Lung (tissue), 17 donors: ENCODE measurements at places on chromosomes 4 and X.
A peak's percentile ranks its signal among the peaks of the same experiment; 100 is the strongest.

GRCh38 chr4:159765382-159765781 is 662.5 kb downstream of the RAPGEF2 start:
- DNase-seq: no peak

GRCh38 chr4:164011791-164012190 is 517.3 kb downstream of the TMA16 start:
- DNase-seq: peak; percentile 53

- DNase-seq: no peak
Measured at GRCh38 chr4:165204462-165204830, 2.9 kb upstream of the KLHL2 start.

GRCh38 chrX:68735266-68735665 is 87.8 kb downstream of the STARD8 start:
- DNase-seq: no peak

- DNase-seq: no peak
Measured at GRCh38 chrX:15398874-15399273, 14.7 kb upstream of the VEGFD start.

- no peak for DNase-seq
Measured at GRCh38 chr4:176102414-176103063, 36.9 kb downstream of the WDR17 start.

DNA sequence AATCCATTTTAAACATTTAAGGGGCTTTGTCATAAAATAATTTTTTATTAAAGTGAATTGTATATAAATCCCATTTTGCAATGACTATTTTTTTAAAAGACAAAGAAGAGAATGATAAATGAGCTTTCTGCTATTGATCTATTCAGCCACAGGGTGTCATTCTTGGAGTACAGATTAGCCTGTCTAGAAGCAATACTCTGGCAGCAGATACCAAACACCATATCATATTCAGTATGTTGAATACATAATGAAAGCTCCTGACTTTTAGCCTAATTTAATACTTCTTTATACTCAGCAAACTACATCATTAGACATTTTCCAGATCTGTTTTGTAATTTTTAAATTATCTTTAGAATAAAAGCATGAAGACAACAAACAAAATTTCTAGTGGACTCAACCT is 496.3 kb downstream of the PDGFC start:
- DNase-seq: peak; percentile 69

GRCh38 chr4:77783895-77784294 is 35.3 kb downstream of the CNOT6L start:
- no peak for DNase-seq

DNA sequence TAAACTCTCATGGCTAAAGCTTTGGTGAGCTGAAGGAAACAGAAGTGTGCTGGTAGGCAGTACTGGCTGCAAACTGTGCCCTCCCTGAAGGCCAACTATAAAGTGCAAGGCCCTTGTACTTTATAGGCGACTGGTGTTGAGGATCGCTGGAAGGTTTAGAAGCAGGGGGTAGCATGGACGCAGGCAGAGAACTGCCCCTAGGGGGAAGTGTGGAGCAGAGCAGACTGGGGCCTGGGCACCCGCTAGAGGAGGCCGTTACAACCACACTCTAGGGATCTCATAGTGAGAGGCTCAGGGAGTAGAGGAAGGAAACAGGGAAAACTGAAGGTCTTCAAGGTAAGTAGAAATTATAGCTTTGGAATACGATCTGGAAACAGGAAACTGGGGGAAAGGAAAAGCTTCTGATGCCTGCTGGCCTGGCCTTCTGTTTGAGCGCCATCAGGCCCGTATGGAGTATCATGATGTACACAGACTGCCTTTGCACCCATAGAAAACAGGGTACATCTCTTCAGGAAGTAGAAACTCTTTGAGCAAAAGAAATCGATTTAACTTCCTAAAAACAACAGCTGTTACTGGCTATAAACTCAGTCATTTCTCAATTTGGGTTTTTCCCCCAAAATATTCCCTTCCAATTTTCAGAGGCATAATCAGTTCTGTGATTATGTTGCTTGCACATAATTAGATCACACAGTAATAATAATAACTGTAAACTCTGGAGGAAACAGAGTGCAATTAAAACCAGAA is 23.9 kb upstream of the TMSB4X start:
- DNase-seq: no peak

- no peak for DNase-seq
Measured at GRCh38 chr4:74667944-74668343, 126.4 kb downstream of the BTC start.

DNA sequence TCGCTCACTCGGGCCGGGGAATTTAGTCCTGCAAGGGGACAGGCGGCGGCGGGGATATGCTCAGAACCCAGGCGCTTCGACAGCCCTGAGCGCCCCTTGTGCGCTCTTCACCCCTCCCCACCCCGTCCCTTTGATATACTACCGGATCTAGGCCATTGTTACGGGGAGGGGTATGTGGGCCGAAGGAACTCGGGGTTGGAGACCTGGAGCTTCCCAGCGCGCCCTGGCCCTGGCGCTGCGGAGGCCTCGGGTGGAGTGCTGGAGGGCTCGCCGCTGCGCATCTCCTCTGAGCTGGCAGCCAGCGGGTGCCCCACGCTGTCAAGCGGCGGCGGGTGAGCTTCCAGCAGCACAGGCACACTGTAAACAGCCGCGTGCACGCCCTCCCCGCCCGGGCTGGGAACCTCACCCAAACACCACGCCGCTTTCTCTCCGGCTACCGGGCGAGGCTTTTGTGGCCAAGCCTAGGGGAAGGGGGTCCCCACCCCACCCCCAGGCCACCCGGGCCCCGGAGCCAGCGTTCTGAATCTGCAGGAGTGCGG is 54.5 kb upstream of the BCOR start:
- no peak for DNase-seq

GRCh38 chr4:960140-960635 is 13.2 kb downstream of the DGKQ start:
- no peak for DNase-seq

DNA sequence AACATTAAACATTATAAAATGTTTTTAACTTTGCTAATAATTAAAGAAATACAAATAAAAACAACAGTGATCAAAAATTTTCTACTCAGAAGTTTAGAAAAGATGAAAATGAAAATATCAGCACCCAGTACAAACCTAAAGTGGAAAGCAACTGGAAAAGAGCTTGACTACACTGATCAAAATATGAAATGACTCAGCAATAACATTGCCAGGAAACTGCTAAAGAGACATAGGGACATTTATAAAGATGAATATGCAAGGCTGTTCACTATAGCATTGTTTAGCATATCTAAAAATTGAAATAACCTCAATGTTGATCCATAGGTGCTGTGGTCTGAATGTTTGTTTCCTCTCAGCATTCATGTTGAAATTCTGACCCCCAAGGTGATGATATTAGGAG is 88.5 kb upstream of the NOCT start:
- no peak for DNase-seq

GRCh38 chrX:111035991-111036390 is 60.0 kb upstream of the PAK3 start:
- no peak for DNase-seq

DNA sequence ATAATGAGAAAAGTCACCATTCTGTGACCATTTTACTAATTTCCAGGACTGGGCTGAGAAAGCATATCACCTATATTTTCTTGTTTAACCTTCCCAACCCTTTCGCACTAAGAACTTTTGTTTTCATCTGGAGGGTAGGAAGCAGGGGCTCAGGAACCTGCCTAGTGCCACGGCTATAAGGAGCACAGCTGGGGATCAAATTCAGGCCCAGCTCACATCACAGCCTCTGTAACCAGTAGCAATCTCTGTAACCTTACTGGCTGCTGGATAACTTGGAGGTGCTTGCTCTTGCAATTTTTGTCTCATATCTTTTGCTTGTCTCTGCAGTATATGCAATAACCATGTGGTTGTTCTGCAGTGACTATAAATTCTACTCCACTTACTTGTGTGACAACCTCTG is 76.7 kb upstream of the PLAC1 start:
- no peak for DNase-seq

GRCh38 chrX:154097003-154097588 is 421 bp downstream of the MECP2 start:
- peak; percentile 82 for DNase-seq

- no peak for DNase-seq
Measured at GRCh38 chr4:8854931-8855330, 16.7 kb downstream of the HMX1 start.

DNA sequence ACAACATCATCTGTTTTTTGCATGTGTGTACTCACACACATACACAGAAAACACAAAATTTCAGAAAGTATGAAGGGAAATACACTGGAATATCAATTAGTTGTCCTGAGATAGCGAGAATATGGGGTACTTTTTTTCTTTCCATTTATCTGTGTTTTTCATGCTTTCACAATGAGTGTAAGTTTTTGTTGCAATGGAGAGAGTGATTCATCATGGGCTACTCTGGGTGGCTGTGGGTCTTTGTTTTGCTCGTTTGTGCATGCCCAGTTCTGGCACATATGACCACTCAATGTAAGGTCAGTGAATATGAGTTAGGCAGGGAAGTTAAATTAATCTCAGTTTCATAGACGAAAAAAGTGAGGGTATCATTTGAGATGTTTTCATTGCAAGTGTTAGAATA is 26.9 kb downstream of the XK start:
- no peak for DNase-seq

DNA sequence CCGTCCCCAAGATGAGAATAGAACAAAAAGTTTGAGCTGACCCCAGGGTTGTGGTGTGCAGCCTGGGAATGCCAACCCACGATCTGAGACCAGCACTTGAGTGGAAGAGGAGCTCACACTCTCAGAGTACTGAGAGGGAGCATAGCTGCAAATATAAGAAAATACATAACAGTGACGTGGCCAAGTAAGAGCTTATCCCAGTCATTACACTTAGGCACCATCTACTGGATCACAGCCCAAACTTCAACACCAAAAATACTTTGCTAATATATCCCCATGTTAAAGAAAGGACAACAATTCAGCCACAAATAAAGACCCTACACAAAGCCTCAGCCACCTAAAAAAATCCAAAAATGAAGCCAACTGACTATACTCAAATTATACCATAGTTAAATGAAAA is 33.3 kb upstream of the CXCL6 start:
- no peak for DNase-seq

- DNase-seq: no peak
Measured at GRCh38 chrX:41184312-41184711, 99.1 kb downstream of the USP9X start.

DNA sequence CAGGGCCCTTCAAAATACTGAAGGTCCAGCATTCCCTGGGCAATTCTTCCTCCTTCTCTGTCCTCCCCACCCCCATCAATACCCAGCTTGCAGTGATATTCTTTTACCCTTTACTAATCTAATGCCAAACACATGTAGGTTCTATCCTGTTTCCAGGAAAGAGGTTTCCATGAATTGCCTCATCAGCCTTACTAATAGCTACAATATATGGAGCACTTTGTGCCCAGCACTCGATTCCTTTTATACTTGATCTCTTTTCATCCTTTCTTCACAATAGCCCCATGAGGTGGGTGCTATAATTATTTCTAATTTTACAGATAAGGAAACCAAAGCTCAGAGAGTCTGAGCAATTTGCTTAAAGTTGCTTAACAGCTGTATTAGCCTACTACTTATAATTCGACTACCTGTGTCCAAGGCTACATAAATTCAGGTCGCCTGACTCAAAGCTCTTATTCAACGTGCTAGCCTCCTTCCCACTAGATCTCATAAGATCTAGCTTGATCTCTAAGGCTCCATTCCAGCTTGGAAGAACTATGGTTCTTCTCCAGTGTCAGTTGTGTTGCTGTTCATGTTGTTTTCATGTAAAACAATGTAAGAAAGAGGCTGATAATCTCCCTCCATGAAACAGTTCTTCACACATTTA is 229.6 kb upstream of the PGRMC2 start:
- DNase-seq: peak; percentile 22

GRCh38 chr4:87141428-87141827 is 79.0 kb downstream of the KLHL8 start:
- DNase-seq: peak; percentile 16

- DNase-seq: peak; percentile 55
Measured at GRCh38 chrX:130267956-130268448, 697 bp downstream of the ZNF280C start.

DNA sequence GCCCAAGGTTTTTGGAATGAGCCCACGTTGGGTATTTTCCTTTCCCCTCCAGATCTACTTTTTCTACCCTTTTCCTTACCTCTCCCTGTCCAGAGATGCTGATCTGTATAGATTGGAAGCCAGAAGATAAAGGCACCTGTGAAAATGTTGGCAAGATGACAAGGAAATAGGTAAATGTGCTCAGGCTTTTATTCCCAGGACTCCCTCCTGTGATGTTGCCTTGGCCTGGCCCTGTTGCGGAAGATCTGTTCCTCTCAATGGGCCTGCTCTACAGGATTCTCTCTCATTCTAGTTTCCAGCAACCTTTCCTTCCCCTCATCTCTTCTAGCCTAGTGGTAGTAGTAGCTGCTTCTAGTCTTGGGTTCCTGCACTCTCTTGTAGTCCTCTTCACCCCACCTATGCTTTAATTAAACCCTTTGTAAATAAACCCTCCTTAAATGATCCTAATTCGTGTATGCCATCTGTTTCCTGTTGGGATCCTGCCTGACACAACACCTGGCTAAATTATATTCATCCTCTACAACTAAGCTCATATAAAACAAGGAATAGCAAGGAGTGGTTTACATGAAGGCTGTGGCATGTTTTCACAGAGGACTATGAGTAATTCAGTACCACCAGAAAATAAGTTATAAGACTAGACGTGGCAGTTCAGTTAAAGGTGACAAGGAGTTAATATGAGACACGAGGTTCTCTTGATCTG is 95.7 kb upstream of the MAOA start:
- DNase-seq: no peak

- peak; percentile 75 for DNase-seq
Measured at GRCh38 chr4:683982-684622, 4.8 kb downstream of the SLC49A3 start.

DNA sequence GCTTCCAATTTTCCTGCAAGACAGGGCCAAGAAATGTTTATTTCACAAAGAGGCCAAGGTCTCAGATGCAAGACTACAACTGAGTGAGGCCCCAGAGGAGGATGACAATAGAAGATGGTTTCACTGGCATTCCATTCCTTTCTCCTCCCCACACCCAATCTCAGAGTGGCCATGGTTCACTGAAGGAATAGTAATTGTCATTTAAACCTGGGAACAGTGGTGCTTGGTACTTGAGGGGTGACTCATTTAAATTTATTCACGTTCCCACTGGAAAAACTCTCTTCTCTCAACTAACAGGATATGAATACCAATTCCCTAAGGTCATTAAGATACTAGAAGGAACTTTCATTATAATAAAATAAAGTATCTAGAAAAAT is 35.3 kb upstream of the CXCL8 start:
- DNase-seq: no peak

- DNase-seq: no peak
Measured at GRCh38 chr4:170705907-170706306, 616.2 kb upstream of the AADAT start.

GRCh38 chrX:140507982-140508305 is 3.1 kb upstream of the SOX3 start:
- peak; percentile 45 for DNase-seq

DNA sequence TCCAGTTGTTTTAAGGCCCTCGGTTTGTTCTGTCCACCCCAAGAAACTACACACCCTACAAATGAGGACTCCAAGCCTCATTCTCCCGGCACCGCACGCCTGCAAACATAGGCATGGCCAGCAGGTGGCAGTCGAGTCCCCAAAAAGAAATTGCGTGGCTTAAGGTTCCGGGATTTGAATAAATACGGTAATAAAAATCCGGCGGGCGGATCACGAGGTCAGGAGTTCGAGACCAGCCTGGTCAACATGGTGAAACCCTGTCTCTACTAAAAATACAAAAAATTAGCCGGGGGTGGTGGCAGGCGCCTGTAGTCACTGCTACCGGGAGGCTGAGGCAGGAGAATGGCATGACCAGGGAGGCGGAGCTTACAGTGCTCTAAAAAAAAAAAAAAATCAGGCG is 21.8 kb upstream of the CSF2RA start:
- DNase-seq: peak; percentile 39
